ENCODE measurements at places on chromosomes 6 and 20.

- DNase-seq, result no peak
These were observed 197.3 kb downstream of the NRN1 start for GRCh38 chr6:5809450-5809849.

- no peak for DNase-seq
These were observed 24.5 kb upstream of the PTCHD4 start for GRCh38 chr6:48135323-48136084.

GRCh38 chr6:18276610-18277236 is 12.4 kb upstream of the DEK start:
- no peak for DNase-seq

GRCh38 chr6:11616200-11616611 is 78.7 kb downstream of the TMEM170B start:
- DNase-seq, result no peak

DNA sequence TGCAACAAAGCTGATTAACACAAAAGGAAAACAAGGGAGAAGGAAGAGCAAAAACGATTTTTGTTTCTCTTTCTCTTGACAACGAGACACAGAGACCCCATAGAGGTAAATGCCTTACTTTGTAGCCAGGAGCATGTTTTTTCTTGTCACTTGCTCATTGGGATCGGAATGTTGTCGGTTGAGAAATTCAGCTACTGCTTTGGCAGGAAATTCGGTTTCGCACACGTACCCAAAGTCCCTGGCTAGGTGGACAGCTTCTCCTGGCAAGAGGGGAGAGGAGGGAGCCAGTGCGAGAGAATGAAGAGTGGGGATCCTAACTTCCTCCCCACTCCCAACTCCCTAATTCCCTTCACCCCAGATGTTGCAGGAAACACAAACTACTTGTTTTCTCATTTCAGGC is 14.5 kb downstream of the TFAP2A start:
- no peak for DNase-seq

GRCh38 chr20:21809961-21810523 is 104.6 kb downstream of the PAX1 start:
- no peak for DNase-seq
